ENCODE measurements at places on chromosomes 7 and 10.

DNA sequence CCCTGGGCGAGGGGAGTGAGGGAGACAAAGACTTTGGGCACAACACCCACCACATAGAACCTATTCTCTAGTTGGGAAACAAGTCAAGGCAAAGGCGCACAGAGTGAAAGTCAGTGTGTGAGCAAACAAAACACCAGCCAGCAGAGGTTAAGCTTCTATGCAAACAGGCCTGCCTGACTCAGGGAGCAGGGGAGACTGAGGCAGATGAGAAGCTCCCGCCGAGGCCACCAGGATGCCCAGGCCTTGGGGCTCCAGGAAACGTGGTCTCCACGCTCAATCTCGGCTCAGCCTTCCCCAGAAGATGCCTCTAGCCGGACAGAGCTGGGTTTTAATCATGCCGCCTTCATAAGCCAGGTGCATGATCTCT is 74.1 kb upstream of the KCNMA1 start:
- no peak for DNase-seq

GRCh38 chr7:26782501-26782900 is 81.9 kb downstream of the SKAP2 start:
- no peak for DNase-seq

DNA sequence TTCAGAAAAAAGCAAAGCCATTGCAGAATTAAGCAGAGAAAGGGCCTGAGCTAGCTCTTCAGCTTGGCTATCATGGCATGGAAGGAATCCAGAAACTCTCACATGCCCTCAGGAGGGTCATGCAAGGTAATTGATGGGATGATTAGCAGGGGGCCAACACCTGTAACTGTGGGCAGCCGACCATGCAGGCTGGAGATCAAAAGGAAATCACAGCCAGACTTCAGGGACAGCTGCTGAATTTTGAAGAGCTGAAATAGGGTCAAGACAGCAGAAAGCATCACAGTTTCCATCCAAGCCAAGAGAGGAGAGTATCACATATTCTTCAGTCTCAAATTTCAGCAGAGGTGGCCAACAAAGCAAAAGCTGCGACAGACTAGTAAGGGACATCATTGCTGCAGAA is 239.6 kb upstream of the STEAP1 start:
- DNase-seq = no peak

- no peak for DNase-seq
These were observed 48.5 kb downstream of the PLCE1 start for GRCh38 chr10:94042001-94042833.

GRCh38 chr7:98970016-98970615 is 91.8 kb downstream of the TRRAP start:
- DNase-seq = no peak

DNA sequence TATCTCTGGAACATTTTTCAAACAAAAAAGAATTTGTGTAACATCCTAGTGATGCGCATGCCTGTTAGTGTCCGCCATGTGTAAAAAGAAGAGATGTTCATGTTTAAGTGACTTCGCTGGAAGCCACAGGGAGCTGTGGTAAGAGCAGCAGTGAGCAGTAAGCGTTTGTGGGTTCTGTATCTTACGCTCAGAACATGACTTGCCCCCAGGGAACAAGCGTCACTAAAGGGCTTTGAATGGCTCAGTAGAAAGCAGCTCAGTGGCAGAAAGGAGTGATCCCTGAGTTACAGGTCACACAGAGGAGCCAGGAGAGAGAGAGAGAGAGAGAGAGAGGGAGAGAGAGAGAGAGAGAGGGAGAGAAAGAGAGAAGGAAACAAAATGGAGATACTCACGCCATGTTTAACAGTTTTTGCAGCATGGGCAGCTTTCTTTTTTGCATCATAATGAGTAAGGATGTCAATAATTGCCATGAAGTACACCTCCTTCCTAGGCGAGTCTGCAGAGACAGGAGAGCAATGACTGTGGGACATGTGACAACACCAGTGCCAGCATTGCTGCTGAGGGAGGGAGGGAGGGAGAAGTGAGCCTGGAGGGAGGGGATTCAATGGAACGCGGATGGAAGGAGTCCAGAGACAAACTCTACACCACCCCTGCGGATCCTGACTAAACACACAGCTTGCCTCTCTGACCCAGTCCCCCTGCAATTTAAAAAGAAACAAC is 174.6 kb downstream of the PIP4K2A start:
- DNase-seq = no peak

- no peak for DNase-seq
These were observed 39.5 kb downstream of the PRPS1L1 start for GRCh38 chr7:17988141-17988540.

DNA sequence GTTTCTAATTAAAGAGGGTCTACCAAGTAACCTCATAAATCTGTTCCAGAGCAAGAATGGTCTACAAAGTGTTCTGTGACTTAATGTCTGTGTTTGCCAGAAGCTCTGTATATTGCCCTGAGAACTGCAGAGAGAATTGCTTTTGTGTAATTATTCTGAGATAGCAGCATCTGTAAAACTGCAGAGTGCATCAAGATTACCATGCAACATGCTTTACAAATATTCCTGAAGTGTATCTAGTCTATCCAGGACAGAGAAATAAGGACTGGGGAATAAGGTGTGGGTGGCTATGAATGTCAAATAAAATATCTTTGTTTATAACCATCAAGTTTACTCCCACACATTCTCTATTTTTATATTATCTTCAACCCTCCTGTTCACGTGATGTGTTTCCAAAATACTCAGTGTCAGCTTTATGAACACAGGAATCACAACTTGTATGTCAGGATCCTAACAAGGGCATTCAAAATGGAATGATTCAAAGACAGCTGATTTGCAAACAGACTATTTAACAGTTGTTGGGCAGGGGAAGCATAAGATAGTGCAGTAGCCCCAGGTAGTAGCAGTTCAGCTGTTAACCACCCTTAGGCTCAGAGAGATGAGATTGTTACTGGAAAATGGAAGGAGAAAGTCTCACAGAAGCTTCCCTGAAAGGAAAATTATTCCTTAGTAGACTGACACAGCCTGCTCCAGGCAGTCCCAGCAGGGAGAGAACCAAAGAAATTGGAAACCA is 15.3 kb upstream of the LIPA start:
- no peak for DNase-seq

GRCh38 chr10:78419481-78420265 is 386.0 kb downstream of the RPS24 start:
- no peak for DNase-seq

GRCh38 chr10:76451911-76452310 is 1020.5 kb downstream of the LRMDA start:
- DNase-seq = peak; percentile 77

DNA sequence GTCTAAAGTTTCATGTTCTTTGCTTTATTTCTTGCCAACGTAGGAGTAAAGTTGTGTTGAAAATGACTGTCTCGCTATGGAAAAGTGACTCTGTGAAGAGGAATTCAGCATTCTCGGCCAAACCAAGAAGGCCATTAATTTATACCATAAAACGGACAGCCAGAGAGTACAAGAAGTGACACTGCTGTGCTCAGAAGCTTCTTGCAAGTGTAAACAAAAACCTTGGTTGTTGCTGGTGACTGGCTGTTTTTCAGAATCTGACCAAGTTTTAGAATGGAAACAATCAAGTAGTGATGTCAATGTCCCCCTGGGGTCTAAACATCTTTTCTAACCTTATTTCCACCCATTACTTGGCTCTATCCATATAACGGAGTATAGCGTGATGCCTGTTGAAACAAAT is 201.9 kb downstream of the INHBA start:
- DNase-seq = no peak

- DNase-seq = no peak
These were observed 21.0 kb upstream of the GRB10 start for GRCh38 chr7:50803359-50804337.

- no peak for DNase-seq
These were observed 18.2 kb downstream of the WAC start for GRCh38 chr10:28551086-28551485.

DNA sequence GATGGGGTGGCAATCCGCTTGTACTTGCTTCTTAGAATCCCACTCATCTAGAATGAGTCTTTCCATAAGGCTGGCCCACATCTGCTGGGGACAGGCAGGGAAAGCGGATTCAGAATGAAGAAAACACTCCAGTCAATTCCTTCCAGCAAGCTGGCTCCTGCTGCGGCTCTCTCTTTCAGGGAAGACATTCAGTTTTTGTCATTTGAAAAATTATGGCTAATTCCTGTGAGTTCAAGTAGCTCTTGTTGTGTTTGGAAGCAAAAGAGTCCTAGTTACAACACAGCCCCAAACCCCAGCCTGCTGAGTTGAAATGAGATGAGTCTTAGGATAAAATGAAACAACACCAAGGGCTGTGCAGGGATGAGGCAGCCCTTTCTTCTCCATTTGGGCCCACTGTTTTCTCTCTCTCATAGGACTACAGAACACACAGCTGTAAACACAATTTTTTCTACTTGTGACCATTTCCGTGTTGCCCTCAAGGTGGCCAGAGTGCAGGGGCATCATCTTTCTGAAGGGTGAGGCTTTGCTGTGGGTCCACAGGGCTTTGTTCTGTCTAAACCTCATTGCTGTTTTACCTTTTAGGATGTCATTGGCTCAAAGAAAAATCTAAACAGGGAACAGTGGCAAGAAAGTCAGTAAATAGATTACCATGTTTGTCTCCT is 90.8 kb upstream of the EEPD1 start:
- DNase-seq = no peak

DNA sequence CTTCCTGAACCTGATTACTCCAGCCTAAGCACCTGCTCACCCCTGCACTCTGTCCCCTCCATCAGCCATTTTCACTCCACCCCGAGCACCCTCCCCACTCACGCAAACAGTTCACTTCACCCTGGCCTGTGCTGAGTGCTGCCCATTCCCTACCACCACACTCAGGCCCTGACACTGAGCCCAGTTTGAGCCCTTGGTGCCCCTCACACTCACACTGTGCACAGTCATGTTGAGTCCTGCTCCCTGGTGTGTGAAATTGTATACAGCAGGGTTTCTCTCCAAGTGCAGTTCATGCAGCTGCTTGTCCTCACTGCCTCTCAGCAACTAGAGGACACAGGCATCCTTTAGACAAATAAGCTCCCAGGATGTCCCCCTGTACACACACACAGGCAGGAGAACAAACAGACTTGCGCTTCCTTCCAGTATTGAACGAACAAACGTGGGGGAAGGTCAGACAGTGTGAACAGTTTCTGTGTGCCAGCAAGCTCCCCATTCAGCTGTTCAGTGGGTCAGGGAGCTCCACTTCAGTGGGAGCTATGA is 6.8 kb downstream of the MYO1G start:
- DNase-seq = no peak

- peak; percentile 45 for DNase-seq
These were observed 55.0 kb downstream of the WAC start for GRCh38 chr10:28587970-28588290.

- peak; percentile 92 for DNase-seq
These were observed 3.6 kb upstream of the MTPN start for GRCh38 chr7:135980665-135981180.

DNA sequence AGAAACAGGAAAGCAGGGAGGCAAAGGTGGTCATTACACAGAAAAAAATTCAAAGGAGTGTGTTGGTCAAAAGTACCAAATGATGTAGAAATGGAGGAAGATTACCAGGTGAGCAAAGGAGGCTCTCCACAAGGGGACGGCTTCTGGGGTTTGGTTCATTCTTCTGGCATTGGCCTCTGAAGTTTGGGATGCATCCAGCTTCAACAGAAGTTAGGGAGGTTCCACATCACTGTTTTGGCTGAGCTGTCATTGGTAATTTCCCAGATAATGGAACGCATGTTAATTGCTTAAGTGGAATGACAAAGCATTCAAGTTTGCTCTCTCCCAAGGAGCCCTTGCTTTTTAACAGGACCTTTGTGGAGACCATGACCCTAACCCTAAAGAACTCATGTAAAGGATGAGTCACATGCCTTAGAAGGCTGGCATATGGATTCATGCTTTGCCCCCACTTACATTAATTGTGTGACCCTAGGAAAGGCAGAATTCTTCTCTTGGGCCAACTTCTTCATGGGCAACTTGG is 398.6 kb downstream of the GPAM start:
- DNase-seq = no peak

DNA sequence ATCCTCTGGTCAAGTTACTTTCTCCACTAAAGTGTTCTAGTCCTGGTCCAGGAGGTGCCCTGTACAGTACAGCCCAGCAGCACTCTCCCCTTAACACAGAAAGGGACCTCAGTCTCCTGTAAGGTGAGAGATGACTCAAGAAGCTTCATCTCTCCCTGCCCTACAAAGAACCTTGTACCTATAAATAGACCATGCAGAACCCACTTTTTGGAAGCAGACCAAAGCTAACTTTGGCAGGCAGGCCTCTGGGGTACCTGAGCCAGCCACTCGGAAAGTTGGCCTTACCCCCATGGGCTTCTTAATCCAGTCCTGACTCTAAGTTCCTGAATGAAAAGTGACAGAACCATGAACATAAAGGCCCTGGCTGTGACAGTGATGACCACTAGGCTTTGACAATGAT is 454.8 kb downstream of the KCNMA1 start:
- DNase-seq = no peak

GRCh38 chr7:134831862-134832261 is 52.4 kb downstream of the CALD1 start:
- peak; percentile 60 for DNase-seq

GRCh38 chr10:36448760-36449691 is 676.4 kb upstream of the ANKRD30A start:
- DNase-seq = no peak

Data from suppressor macrophage treated with lipopolysaccharide for 1 hour (primary cell).